ENCODE measurements at places on chromosomes 2 and 18.

- DNase-seq = no peak
These were observed 15.5 kb upstream of the NPPC start for GRCh38 chr2:231941673-231942072.

- DNase-seq = no peak
These were observed 6.4 kb downstream of the TRAK2 start for GRCh38 chr2:201444746-201445465.

DNA sequence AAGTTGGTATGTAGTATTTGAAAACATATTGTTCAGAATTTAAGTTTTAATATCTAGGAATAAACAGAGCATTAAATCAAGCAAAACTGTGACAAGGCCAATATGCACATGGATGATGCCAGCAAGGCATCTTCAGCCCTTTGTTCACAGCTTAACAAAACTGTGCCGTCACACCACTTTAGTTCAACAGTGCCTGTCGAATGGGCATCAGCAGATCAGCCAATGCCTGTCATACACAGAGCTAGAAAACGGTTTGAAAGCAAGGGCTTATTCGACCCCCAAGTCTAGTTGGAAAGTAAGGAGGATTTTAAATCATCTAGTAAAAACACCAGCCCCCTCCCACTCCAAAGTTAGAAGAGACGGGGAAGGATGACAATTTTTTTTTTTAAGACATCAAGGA is 16.7 kb downstream of the ZEB2 start:
- DNase-seq = no peak

DNA sequence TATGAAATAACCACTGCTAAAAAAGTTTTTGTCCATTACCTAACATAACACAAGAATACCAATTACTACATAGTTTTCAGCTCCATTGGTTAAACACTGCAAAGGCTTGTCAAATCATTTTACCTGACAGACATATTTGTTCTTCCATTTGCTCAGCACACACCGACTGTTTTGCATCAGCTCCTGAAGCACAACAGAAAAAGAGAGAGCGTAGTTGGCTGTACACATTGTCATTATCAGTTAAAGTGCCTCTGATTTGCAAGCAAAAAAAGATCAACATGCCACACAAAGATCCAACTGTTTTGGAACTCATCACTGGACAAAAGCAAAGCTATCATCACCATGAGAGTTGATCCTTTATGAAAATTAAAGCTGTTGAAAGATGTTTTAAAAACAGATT is 103.8 kb downstream of the WDPCP start:
- no peak for DNase-seq

GRCh38 chr2:126663184-126663963 is 7.4 kb downstream of the GYPC start:
- no peak for DNase-seq
